ENCODE measurements at places on chromosomes 6 and 20. TPM values are rescaled to one million over a fixed set of nuclear protein-coding genes. Genes with fewer than 3 reads are reported as not detected.

Gene MAK
- 0.49 TPM for total RNA-seq

Gene NHLRC1
- 1.2 TPM for total RNA-seq

Gene ERVFRD-1
- not detected for total RNA-seq

Gene PSMB1
- 127 TPM for total RNA-seq

Gene F13A1
- 3.2 TPM for total RNA-seq

Gene HLA-DQA1
- under 0.01 TPM for total RNA-seq

Gene NR2E1
- 10.8 TPM for total RNA-seq

Gene GJA1
- 53.6 TPM for total RNA-seq

Gene PGK2
- total RNA-seq, result not detected

Gene PTK6
- not detected for total RNA-seq

Gene LTA
- total RNA-seq, result not detected

Gene LY6G6D
- total RNA-seq, result 0.74 TPM

Gene TGM3
- total RNA-seq, result 0.25 TPM

Gene TTK
- total RNA-seq, result 4.4 TPM

Gene C6orf15
- total RNA-seq, result not detected

Gene NFATC2
- 0.49 TPM for total RNA-seq

Gene LST1
- total RNA-seq, result 0.74 TPM

Gene OR2J2
- not detected for total RNA-seq

Gene HUS1B
- total RNA-seq, result 0.74 TPM

Gene EFCAB8
- not detected for total RNA-seq

Gene BTN1A1
- total RNA-seq, result not detected

Gene TASP1
- 18.2 TPM for total RNA-seq

Gene ADGB
- 0.25 TPM for total RNA-seq

Gene SLC12A5
- 17.2 TPM for total RNA-seq

Gene THEMIS
- total RNA-seq, result 0.25 TPM

Gene PARD6B
- total RNA-seq, result 7.1 TPM

Gene CLDN20
- total RNA-seq, result not detected

Gene C6orf52
- 0.98 TPM for total RNA-seq

Gene PPP1R3G
- 1.5 TPM for total RNA-seq

Gene TMEM217
- 0.49 TPM for total RNA-seq

Gene AP5S1
- 4.2 TPM for total RNA-seq

Gene ATXN1
- total RNA-seq, result 52.4 TPM

Gene SRMS
- not detected for total RNA-seq

Gene TNFRSF6B
- total RNA-seq, result 0.49 TPM
